Stimulated activated CD8-positive, alpha-beta memory T cell treated with anti-CD3 and anti-CD28 coated beads, Interleukin-7, amount 100 ng/mL, for 24 hours (primary cell): ENCODE measurements at places on chromosomes 13 and 19.

DNA sequence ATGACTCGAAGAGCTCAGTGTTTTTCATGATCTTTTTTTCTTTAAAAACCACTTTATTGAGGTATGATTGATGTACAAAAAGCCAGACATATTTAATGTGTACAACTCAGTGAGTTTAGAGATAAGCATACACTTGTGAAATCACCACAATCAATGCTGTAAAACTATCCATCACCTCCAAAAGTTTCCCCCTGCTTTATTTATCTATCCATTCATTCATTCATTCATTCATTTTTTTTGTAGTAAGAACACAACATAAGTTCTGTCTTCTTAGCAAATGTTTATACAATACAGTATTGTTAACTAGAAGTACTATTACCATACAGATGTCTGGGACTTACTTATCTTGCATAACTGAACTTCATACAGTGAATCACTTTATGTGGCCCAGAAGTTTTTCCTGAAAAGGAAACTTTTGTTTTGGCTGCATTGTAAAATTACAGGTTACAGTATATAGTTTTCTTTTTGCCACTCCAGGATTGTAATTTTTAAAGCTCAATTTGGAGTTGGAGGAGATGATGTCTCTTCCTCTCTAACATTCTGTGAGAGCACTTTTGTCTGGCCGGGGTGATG lies 6.7 kb downstream of the RAP2A start:
- DNase-seq = no peak

- no peak for DNase-seq
Measured at GRCh38 chr13:30708541-30708940, 26.8 kb upstream of the ALOX5AP start.

- DNase-seq = no peak
Measured at GRCh38 chr13:73421310-73421912, 362.6 kb downstream of the KLF5 start.

- peak; percentile 55 for DNase-seq
Measured at GRCh38 chr19:42184401-42184861, 33.0 kb downstream of the DEDD2 start.

DNA sequence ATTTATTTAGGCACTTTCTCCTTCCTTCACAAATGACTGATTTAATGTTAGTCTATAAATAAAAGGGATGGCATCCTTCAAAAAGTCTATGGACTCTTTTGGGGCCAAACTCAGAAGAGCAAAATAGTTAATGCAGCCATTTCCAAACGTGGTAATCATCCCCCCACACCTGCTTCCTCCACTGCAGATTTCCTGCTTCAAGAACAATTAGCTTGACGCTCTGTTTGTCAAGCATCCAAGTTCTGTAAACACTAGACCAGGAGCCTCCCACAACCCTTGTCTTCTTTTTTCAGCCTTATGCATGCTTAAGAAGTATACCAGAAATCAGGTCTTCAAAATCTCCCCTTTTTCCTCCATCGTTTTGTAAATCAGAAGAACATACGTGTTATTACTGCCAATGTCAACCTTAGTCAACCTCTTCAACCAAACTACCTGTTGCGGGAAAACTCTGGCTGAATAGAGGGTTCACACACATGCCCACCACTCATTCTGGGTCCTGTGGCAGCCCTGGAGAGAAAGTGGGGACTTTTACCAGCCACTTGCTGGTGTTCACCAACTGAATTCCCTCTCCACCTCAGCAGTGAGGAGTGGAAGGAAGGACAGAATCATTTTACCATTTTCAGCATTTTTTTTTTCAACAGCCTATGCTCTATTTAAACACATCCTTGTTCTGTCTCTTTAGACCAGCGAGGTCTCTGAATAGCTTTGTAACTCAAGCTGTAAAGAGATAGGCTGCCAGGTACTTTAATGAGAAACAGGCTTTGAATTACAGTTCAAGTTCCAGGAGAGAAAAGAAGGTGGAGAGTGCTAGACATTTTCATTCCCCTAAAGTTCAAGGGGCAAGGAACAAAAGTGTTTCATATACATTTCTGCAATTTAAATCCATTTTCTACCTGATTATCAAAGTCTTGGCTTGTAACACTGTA lies 39.1 kb downstream of the EFNB2 start:
- DNase-seq = no peak

- DNase-seq = no peak
Measured at GRCh38 chr19:51082611-51083010, at the start of gene KLK14. TSS of gene KLK14 (minus strand) at chr19:51082887. CDS start at chr19:51082614, 273 bp downstream.

DNA sequence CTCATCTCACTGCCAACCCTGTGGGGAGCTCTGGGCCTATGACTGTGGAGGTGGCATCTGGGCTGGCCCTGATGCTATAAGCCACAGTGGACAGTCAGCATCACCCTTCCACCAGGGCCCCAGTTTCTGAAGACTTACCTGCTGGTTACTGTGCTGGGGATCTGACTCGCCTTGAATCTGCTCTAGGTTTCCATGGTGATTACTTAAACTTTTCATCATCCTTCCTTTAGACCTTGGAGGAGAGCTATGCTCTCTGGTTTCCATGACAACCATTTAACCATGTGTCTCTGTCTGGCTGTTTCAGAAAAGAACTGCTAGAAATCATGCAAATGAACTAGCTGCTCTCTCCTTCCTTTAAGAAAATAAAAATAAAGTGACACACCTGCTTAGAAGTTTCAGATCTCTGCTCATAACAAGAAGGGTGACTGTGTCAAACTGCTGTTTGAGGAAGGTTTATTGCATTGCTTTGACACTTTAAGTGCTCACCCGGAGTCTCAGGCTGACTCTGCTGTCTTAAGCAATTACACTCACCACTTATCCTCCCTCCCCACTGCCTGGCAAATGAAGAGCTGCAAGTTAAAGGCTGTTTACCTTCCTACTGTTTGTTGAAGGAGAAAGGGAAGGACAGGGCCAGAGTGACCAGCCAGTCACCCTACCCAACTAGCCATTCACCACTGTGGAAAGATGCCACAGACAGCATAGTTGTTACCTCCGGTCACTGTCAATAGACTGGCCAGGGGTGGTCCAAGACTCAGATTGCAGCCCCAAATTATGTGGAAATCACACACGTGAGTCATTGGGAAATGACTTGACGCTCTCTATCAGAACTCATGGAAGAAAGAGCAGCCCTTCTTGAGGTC lies 87.6 kb downstream of the HSPH1 start:
- no peak for DNase-seq

GRCh38 chr19:43644181-43644580 lies 4.5 kb upstream of the CADM4 start:
- DNase-seq = no peak

DNA sequence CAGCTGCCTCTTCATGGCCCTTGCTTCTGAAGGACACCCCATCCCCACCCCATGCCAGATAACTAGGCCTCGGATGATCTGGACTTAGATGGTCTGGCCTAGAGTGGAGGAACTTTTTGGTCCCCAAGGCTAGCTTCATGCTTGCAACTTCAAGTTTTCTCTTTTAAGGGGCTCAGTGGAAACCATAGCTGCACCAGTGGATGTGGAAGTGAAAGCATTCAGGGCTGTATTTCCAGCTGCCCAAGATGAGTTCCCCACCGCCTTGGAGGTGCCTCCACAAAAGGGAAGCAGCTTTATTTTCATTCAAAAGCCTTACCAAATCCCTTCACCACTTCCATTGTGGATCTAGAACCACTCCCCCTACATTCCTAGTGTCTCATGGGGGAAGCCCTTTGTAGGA lies 17.6 kb upstream of the GSX1 start:
- DNase-seq = no peak

DNA sequence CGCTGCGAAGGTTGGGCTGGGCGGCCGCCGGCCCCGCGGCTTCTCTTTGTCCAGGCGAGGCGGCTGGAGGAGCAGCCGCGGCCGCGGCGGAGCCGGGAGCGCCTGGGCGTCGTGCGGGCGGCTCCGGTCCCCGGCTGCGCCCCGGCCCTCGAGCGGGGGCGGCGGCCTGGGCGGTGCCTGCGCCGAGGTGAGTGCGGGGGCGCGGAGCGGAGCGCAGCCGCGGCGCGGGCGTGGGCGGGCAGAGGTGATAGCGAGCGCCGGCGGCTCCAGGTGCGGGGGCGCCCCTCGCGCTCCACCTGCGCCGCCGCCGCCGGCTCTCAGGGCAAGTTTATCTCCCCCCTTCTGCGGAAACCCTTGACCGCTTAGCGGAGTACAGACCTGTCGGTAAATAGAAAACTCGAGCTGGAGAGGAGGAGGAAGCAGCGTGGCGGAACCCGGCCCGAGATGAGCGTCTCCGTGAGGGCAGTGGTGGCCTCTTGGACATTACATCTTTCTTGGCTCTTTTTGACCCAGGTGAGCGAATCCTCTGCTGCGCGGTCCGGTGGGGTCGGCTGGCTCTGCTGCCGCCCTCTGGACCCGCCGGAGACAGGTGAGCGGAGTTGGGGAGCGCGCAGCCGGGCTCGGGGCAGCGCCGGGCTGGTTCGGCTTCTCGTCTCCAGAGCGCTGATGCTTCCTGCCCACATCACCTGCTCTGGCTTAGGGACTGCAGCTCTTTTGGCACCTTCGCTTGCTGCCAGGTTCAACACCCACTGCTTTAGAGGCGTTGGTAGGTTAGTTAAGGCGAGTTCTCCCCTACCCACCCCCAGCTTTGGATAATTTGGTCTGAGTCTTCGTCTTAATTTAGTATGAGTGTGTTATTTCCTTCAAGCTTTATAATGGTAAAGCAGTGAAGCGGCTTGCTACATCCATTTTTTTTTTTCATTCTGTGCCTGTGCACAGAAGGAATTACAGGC lies at the start of gene MTUS2:
Gene MTUS2 (plus strand): TSS at position 241 of the 953 bp plus-strand sequence.
- DNase-seq = no peak

DNA sequence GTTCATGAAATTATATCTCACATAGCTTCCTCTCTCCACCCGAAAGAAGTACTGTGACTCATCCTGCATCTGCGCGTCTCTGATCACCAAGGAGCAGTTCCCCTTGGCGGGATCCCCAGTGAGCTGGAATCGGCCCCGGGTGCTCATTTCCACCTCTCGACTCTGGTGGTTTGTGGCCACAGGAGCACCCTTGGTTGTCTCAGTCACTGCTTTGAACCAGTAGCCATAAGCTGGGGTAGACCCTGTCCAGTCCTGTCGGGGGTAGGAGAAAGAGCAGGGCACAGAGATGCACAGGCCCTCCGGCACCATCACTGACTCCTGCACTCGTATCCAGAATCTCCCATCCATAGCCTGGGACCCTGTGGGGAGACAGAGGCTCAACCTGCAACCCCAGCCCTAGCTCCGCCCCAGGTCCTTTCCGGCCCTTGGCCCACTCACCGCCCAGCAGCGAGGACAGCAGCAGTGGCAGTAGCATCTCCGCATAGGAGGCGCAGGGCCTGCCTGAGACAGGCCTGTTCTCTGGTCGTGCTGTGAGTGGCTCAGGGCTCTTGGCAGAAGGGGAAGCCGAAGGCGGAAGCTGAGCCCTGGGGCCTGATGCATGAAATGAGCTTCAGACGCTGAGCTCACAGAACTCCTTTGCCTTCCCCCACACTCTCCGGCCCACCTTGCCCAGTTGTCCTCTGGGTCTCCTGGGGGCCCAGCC lies at the start of gene SIGLEC10:
Gene SIGLEC10 (minus strand): TSS at position 536 of the 703 bp plus-strand sequence. CDS start 61 bp downstream, at position 475.
- DNase-seq = no peak

GRCh38 chr19:13255041-13255718 lies 105.0 kb downstream of the IER2 start:
- DNase-seq = no peak

DNA sequence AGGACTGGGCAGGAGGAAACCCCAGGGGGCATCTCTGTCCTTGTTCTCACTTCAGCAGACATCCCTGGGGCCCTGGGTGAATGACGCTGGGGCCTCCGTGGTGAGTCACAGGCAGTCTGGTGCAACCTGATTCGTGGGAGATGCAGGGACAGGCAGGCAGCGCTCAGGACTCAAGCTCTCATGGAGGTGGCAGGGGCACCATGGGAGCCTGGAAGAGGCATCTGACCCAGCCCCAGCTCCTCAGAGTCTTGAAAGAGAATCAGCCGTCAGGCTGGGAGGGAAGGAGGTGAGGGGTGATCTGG lies 14.0 kb upstream of the PTOV1 start:
- DNase-seq = no peak
